Activated CD4-positive, CD25-positive, alpha-beta regulatory T cell treated with anti-CD3 and anti-CD28 coated beads, Interleukin-2, amount 50 U/mL, for 72 hours (primary cell): ENCODE measurements at places on chromosomes 16 and 17.
A peak's percentile ranks its signal among the peaks of the same experiment; 100 is the strongest.

- no peak for DNase-seq
Measured at GRCh38 chr16:79172976-79173500, 427.5 kb downstream of the MAF start.

DNA sequence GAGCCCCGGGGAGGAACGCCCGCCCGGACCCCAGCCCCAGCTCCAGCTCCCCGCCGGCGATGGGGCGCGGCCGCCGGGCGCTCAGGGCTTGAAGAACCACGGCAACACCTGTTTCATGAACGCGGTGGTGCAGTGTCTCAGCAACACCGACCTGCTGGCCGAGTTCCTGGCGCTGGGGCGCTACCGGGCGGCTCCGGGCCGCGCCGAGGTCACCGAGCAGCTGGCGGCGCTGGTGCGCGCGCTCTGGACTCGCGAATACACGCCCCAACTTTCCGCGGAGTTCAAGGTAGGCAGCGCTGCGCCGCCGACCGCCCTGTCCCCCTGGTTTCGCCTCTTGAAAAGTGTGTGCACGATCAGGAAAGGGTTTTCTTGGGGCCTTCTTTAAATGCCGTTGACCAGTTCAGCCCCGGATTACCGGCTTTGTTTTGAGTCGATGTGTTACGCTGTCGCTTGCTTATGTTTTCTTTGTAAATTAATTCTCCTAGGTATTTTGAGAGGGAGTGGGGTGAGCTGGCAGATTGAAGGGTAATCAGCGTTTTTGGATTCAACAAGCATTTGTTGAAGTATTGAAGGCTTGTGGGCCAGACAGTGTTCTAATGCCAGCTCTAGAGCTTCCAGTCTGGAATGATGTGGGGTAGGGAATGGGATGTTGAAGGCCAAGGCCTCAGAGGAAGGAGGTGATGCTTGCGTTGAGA is 681 bp downstream of the USP43 start:
- DNase-seq = peak; percentile 29

- no peak for DNase-seq
Measured at GRCh38 chr16:77721752-77722308, 484 bp upstream of the NUDT7 start.

DNA sequence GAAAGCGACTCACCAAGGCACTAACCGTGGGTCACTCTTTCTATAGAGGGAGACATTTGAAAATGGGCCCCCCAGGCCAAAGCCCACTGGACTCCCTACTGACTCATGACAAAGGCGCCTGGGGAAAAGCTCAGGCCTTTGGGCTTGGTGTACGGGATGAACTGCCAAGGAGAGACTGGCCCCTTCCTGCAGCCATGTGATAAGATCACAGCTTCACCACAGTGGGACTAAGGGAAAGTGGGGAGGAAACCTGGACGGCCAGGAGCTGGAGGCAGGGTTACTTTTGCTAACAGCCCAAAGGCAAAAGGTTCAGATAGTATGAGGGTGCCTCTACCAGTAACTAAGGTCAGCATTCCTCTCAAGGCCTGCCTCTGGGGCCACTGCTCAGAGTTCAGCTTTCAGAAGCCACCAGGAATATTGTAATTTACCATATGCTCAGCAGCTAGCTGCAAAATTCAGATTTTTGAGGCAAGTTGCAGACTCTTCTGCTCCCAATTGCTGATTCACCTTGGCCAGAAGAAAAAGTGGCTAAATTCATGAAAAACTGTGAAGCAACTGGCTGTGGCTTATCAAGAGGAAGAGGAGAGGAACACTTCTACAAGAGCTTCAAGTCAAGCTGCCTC is 37.1 kb upstream of the SLC25A19 start:
- no peak for DNase-seq
